ENCODE measurements at places on chromosomes 7 and 10.

DNA sequence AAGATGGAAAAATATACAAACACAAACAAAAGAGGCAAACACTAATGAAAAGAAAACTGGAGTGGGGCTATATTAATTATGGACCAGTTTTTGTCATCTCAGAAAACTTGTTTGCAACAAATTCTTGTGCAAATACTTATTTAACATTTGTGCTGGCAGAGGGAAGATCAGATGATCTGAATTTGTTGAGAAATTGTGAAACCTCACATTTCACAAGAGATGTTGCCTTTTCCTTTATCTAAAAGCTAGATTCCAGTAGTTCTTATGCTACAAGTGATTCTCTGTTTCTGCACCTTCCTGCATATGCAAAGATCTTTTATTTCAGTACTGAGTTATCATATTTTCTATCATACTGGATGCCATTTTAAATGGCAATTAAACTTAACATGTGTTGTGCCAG, 320.7 kb downstream of the SUGCT start:
- no peak for DNase-seq

GRCh38 chr7:106466867-106467266, 182.1 kb upstream of the NAMPT start:
- DNase-seq: no peak

- no peak for DNase-seq
These were observed 2.5 kb upstream of the TMEM178B start for GRCh38 chr7:141071260-141071854.

GRCh38 chr7:125526958-125527357, 597.3 kb upstream of the POT1 start:
- no peak for DNase-seq

GRCh38 chr10:129658376-129659072, 191.5 kb downstream of the MGMT start:
- DNase-seq: no peak

DNA sequence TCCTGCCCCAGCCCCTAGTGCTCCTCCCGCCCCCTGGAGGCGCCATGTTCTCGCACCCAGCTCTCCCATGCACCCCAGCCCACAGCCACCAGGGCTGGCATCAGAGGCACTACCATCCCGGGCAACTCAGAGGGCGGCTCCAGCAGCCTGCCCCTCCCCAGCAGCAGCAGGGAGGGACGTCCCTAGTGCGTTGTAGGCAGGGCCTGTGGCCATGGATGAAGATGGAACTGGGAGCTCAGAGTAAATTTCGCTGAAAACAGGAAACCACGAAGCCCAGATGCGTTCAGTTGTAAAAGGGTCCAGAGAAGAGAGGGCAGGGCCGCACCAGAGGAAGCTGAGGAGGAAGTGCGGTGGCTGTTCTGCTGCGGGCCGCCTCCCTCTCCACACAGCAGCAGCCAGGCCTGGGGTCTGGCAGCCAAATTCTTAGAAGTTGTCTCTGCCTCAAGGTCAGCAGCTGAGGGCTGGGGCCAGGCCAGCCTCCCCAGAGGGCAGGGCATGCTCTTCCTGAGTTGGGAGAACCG, 24.6 kb downstream of the VSIR start:
- DNase-seq: no peak

DNA sequence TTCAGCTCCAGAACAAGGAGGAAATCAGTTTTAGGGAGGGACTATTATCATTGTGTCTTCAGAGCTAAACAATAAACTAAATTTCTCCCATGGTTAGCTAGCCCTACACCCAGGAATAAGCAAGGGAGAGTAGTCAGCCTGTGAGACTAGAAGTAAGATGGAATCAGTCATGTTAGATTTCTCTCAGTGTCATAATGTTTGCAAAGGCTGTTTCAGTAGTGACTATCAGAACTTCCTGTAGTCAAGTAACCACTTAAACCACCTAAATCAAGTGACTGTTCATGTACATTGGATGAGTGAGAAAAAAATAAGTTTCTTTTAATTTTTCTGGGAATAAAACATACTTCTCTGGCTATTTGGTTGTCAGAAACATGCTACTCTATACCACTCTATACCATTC, 121.6 kb downstream of the KCND2 start:
- no peak for DNase-seq

GRCh38 chr10:621981-622740, 67.3 kb downstream of the DIP2C start:
- DNase-seq: no peak

DNA sequence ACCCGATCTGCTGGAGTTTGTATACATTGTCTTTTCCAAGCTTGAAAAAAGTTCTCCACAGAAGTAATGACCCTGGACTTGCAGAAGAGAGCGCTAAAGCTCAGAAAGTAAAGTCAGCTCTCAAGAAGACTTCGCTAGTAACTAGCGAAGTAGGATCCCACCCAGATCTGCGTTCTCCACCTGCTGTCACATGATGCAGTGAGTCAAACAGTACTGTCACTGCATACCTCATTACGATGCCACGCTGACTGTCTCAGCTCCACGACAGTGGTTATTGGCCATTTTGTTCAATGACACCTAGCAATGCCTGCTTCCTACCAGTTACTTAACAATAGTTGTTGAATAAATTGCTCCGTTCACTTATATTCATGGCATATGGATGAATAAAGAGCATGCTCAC, 29.7 kb upstream of the SEC61G start:
- peak; percentile 67 for DNase-seq

- no peak for DNase-seq
These were observed 8.9 kb upstream of the CH25H start for GRCh38 chr10:89216056-89216455.

DNA sequence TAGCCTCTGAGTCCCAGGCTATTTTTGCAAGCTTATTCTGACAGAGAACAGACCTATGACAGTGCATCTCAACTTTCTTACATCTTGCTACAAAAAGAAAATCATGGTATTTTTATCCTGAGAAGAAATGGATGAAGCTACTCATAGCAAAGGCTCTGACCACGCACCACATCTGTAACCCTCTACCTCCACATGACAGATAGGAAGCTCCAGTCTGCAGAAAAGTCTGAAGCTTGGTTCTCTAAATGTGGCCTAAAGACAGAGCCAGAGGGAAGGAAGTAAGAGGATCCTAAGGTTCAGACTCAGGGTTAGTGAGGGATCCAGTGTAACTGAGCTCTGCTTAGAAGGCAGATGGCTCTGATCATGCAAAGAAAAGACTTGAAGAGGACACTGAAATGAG, 58.4 kb upstream of the ABCB5 start:
- no peak for DNase-seq

DNA sequence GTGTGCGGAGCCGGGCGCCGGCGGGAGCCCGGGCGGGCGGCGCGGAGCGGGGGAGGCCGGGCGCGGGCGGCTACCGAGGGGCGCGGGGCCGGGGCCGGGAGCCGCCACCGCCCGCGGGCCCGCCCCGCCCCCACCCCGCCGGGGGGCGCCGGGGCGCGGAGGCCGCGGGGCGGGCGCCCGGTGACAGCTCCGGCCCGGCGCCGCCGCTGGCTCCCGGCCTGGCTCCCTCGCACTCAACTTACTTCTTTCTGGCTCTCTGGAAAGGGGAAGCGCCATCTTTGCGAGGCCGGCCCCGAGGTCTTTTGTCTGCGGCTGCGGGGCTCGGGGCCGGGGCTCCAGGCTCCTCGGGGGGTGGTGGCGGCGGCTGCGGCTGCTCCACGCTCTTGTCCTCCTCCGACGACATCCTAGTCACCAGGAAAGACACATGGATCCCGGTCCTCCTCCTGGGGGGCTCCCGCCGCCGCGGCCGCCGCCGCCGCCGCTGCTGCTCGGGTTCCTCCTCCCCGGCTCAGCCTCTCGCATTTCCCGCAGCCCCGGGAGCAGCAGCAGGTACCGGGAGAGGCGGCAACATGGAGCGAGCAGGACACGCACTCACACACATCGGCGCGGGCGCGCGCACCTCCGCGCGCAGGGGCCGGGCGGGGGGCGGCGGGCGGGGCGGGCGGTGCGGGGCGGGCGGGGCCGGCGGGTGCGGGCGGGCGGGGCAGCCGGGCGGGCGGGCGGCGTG, at the start of gene KMT2C:
TSS of gene KMT2C (minus strand) at position 620 of the 727 bp plus-strand sequence. CDS start at position 403, 217 bp downstream.
- no peak for DNase-seq

DNA sequence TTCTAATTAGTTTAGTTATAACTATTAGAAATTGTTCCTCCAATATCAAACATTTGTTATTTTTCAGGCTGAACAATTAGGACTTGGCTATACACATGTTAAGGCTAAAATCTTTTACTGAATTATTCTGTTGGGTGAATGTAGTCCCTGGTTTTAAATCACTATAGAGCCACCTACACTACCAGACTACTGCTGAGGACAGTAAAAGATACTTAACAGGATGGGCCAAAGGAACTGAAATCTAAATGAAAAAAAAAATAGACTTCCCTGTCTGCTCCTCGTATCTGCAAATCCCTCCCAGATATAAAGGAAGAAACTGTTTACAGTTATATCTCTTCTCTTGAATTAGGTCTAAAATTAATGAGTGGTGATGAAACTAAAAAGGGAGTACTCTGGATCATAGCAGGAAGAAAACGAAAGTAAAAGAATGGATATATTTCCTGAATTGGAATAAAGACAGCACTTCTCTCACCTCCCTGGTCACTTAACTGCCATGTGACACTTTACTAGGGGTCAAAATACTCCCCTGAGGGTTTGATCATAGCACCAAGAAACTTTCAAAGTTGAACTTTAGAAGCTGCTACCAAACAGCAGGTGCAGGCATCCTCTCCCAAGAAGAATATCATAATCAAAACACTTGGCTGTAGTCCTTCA, 12.7 kb downstream of the FBXW4 start:
- DNase-seq: no peak

- DNase-seq: no peak
These were observed 28.9 kb downstream of the GNA12 start for GRCh38 chr7:2814946-2815874.

DNA sequence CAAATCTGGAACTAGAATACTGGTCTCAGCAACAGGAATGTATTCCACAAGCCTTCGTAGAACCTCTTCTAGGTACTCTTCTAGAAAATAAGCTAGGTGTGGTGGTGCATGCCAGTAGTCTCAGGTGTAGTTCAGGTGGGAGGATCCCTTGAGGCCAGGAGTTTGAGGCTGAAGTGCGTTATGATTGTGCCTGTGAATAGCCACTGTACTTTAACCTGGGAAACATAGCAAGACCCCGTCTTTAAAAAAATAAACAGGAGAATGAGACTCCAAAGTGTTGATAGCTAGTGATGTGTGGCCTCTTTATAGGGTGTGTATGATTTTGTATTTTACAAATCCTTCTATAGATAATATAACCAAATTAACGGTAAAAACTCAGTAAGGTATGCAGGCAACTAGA, 1.5 kb upstream of the ZNF775 start:
- DNase-seq: no peak

DNA sequence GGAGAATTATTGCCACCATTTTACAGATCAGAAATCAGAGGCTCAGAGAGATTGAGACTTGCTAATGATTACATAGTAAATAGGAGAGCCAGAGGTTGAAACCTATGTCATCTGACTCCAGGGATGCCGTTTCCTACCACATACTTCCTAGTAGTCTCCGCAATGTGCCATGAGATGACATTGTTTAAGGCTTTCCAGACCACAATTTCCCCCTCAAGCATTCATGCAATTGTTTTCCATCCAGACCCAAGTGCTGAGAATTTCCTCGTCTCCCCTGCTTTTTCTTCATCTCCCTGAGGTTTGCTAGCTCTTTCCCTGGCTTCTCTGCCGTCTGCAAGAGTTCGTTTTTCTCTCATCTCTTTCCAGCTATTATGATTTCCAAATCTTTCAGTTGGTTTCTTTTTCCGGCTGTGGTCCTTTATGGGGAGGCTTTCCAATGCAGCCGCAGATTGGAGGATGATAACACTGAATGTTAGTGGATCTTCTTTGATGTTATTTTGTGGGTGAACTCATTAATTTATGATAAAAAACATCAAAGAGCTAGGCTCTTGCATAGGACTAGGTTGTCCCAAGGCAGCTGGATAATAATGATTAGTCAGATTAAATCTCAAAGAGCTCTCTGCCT, 6.9 kb upstream of the GOLGA7B start:
- no peak for DNase-seq

GRCh38 chr10:30583778-30584415, 45.7 kb downstream of the LYZL2 start:
- peak; percentile 72 for DNase-seq

GRCh38 chr10:60992636-60993035, 48.7 kb upstream of the RHOBTB1 start:
- no peak for DNase-seq

DNA sequence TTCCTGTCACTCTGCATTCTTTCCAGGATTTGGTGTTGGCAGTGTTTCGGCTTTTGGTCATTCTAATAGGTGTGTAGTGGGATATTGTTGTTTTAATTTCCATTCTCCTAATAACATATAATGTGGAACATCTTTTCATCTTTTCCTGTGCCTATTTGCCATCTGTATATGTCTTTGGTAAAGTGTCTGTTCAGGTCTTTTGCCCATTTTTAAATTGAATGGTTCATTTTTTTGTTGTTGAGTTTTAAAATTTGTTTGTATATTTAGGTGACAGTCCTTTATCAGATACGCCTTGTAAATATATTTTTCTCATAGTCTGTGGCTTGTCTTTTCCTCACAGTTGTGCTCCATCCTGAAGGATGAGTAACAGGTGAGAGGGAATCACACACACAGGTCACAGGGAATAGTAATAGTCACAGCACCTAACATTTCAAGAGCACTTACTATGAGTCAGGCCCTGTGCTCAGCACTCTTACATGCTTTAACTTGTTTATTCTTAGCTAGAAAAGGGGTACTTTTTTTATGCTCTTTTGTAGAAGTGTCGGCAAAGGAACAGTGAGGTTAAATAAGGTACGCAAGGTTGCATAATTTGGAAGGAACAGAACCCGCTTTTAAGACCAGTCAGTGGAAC, 117.1 kb upstream of the GATA3 start:
- no peak for DNase-seq

GRCh38 chr7:86644282-86645224, 844 bp downstream of the GRM3 start:
- DNase-seq: no peak

All from forelimb muscle (tissue), 1 donor.